Regular cardiac myocyte (primary cell): ENCODE measurements at places on chromosomes 3 and 15. TPM values are rescaled to one million over a fixed set of nuclear protein-coding genes. Genes with fewer than 3 reads are reported as not detected.

Gene RETNLB
- not detected in 2 replicates for total RNA-seq

Gene ENTPD3
- 0.19 and 0.28 TPM in 2 replicates for total RNA-seq

Gene CAV3
- total RNA-seq = not detected in 2 replicates

Gene TERB2
- not detected in 2 replicates for total RNA-seq

Gene MAP1A
- total RNA-seq = 39.5 and 44.3 TPM in 2 replicates
